ENCODE measurements at places on chromosomes 1 and 21. TPM values are rescaled to one million over a fixed set of nuclear protein-coding genes. Genes with fewer than 3 reads are reported as not detected.
A peak's percentile ranks its signal among the peaks of the same experiment; 100 is the strongest.

Gene CYP4A11
- 2.4 TPM for polyA plus RNA-seq

DNA sequence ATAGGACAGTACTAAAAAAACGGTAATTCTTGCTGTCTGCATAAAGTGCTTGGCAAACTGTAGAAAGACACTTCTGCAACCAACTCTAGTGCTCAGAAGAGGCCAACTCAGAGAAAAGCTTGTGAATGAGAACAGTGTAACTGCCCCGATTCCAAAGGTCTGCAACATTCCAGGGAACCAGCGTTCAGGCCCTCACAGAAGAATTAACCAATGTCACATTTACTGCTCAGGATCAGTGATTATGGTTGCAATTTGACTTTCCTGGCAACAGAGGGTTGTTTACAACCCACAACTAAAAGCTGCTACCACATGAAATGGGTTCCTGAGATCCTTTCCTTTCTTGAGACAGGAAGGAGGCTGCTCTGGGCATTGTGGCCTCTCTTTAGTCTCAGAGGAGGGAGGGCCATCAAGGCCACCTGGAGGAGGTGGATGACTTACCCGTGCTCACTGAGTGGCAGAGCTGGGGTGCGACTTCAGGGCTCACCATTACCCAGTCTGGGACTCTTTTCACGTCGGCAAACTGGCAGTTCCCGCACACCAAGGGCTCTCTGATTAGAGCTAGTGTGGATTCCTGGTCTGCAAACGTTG, 15.3 kb downstream of the SRSF4 start:
- no peak for DNase-seq

GRCh38 chr1:175725684-175726083, 17.7 kb downstream of the TNR start:
- DNase-seq = peak; percentile 29

DNA sequence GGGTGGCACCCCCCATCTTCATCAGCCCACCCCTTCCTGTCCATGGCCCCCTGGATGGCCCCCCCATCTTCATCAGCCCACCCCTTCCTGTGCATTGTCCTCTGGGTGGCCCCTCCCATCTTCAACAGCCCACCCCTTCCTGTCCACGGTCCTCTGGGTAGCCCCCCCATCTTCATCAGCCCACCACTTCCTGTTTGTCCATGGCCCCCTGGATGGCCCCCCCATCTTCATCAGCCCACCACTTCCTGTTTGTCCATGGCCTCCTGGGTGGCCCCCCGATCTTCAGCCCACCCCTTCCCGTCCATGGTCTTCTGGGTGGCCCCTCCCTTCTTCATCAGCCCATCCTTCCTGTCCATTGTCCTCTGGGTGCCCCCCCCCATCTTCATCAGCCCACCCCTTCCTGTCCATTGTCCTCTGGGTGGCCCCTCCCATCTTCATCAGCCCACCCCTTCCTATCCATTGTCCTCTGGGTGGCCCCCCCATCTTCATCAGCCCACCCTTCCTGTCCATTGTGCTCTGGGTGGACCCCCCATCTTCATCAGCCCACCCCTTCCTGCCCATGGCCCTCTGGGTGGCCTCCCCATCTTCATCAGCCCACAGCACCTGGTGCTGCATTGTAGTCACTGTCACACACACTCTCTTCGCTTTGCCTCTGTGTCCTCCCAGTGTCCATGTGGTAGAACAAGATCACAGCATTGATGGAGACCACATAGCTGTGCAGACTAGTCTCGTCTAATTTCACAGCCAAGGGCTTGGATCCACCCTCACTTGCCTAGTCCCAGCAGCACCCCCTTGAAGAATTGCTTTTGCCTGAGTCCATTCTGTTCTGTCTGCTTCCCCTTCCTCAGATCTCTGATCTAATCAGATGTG, 95.9 kb downstream of the PCBP3 start:
- DNase-seq = no peak

Gene PRDM16
- 16.0 TPM for polyA plus RNA-seq

- DNase-seq = no peak
Measured at GRCh38 chr1:46483589-46483988, 6.0 kb upstream of the DMBX1 start.

- no peak for DNase-seq
Measured at GRCh38 chr1:10339815-10340214, 59.0 kb upstream of the PGD start.

DNA sequence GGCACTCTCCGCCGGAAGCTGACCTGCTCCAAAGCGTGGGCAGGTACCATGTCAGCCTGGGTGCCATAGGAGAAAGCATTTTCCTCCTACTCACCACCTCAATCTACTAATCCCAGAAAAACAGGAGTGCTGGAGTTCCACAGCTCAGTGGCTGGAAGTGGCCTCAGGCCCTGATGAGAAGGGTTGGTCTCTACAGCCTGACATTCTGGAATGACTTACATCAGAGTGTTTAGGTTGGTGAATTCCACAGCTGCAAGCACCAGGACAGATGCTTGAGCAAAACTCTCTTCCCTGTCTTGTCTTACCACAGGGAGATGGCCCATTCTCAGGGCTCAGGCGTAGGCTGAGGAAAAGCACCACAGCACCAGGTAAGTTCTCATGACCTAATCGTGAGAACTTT, 5.5 kb downstream of the SEC16B start:
- no peak for DNase-seq

Gene ADSS2
- 50.1 TPM for polyA plus RNA-seq

Gene GRHL3
- 0.25 TPM for polyA plus RNA-seq

DNA sequence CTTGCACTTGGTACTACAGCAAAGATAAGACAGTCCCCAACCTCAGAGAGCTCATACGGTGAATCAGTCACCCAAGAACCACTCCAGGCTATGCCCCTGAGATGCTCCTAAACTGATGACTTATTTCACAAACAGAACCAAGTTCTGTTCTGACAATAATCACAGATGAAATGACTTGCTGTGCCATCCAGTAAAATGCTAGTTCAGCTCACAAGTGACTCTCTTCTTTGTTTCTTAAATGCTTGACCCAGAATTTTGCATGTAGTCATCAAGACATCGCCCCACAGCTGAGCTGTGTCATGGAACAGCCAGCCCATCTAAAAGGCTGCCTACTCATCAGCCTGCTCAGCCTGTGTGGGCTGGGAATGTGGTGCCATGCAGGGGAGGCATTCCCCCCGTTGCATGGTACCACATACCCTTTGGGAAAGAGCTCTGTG, 6.1 kb upstream of the SLC19A2 start:
- DNase-seq = no peak

- no peak for DNase-seq
Measured at GRCh38 chr1:218462587-218462986, 117.5 kb downstream of the TGFB2 start.

GRCh38 chr1:61253912-61254633, 171.7 kb downstream of the NFIA start:
- no peak for DNase-seq

- DNase-seq = peak; percentile 54
Measured at GRCh38 chr1:72122099-72122880, 160.0 kb downstream of the NEGR1 start.

Gene DONSON
- 42.4 TPM for polyA plus RNA-seq

- no peak for DNase-seq
Measured at GRCh38 chr1:63414691-63415365, 47.4 kb downstream of the ALG6 start.

DNA sequence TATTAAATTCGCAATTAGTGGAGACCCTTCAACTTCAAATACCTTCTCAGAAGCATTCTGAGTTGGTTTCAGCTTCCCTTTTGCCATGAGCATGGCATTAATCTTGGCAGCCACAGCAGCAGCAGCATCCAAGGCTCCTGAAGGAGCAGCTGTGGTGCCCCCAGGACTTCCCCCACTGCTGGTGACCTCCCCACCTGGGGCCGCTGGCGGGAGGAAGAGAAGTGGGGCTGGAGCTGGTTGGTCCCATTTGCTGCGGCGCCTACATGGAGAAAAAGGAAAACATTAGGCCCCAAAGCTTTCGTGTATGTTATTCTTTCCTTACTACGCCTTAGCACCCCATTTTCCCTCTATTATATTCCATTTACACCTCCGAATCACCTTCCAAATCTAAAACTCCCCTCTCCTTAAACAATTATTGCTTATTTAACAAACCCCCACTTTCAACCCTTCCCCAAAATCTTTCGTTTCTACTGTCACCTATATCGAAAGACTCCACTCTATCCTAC, 569 bp downstream of the KHDC4 start:
- no peak for DNase-seq

- no peak for DNase-seq
Measured at GRCh38 chr21:27240839-27241238, 274.0 kb upstream of the ADAMTS5 start.

Measured in right lung (tissue), 10 donors.